ENCODE measurements at places on chromosomes 7 and 10.

- no peak for DNase-seq
Measured at GRCh38 chr7:95503271-95504131, 17.8 kb downstream of the ASB4 start.

DNA sequence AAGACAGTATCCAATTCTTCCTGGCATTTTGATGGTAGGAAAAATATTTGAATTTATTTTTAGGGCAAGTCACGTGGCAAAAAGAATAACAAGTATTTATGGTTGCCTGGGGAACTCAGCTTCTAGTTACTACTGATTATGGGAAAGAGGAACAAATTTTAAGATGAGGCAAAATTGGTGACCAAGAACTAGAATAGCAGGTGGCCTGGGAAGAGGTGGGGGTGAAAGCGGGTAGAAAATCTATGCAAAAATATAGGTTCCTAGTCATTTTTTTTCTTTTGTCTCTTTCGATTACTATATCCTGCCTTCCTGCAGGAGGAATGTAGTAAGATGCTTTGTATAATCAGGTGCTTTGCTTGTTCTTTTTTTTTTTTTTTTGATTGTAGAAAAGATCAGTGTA is 27.8 kb downstream of the ENTPD1 start:
- DNase-seq, result no peak

DNA sequence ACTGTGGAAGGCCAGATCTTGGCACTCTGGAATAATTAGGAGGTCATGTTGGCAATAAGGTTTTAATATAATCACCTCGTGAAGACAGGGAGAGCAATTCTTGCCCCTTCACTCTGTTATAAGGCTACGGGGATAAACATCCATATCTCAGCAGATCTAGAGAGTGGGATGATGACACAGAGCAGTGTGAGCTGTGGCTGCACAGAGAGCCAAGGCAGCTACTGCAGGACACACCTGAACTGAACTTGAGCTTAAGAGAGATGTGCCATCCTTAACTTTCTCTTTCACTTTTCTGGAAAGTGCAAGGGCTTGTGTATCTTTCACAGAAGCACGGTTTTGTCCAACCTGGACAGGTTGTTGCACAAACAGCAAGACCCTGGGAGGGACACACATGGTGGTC is 174.7 kb downstream of the GATA3 start:
- DNase-seq, result no peak

DNA sequence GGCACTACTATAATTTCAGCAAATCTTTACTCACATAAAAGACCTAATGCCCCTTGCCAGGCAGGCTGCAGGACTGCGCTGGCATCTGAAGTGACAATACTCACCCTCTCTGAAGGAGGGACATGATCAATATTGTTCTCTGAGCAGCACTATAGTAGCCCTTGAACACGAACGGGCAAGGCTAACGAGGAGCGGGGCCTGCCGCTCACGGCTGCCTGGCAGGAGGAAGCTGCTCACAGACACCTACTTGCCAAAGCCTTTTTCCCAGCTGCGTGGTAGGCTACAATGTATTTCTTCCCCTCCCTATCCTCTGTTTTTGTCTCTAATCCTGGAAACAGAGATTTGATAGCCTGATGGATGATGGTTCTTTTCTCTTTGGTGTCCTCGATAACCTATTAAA is 19.9 kb downstream of the PUS7 start:
- no peak for DNase-seq

- DNase-seq, result no peak
Measured at GRCh38 chr7:122518488-122518887, 180.4 kb downstream of the RNF133 start.

GRCh38 chr7:42588876-42589275 is 323.0 kb downstream of the C7orf25 start:
- DNase-seq, result no peak

- no peak for DNase-seq
Measured at GRCh38 chr7:99504281-99504602, 220 bp upstream of the ZKSCAN5 start.

GRCh38 chr7:50456371-50457123 is 6.4 kb upstream of the FIGNL1 start:
- DNase-seq, result no peak

DNA sequence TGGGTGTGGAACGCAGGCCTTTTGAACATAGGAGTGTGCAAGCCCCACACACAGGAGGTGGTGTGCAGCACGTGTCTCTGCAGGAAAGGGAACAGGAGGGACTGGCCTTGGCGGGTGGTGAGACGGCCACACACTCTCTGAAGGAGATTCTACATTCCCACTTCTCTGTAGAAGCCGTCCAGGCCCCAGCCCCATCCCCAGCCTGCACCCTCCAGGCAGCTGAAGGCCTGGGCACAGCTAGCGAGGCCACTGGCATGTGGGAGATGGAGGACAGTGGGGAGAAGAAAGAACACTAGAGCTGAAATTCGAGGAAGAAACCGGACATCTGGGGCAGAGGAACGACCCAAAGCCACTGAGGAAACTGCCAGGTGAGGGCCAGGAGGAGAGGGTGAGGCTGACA is 507.3 kb downstream of the DNAJB6 start:
- no peak for DNase-seq

- no peak for DNase-seq
Measured at GRCh38 chr10:71475243-71475871, 78.6 kb downstream of the CDH23 start.

- DNase-seq, result no peak
Measured at GRCh38 chr7:48832303-48832845, 92.0 kb upstream of the CDC14C start.

DNA sequence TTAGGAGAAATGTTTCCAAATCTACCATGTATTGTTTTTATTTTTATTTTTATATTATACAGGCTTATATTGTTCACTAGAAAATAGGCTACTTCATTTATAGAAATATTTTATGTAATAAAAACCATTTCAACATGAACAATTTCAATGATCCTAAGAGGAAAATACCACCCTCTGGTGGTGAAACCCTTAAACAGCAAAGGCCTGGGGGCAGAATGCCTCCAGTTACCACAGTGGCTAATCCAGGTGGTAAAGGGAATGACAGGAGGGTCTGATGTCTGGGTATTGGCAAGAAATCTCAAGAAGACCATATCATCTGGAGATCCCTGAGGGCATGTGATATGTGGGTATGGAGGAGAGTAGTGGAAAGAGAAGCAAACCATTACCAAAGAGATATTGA is 19.3 kb downstream of the MACC1 start:
- DNase-seq, result no peak

DNA sequence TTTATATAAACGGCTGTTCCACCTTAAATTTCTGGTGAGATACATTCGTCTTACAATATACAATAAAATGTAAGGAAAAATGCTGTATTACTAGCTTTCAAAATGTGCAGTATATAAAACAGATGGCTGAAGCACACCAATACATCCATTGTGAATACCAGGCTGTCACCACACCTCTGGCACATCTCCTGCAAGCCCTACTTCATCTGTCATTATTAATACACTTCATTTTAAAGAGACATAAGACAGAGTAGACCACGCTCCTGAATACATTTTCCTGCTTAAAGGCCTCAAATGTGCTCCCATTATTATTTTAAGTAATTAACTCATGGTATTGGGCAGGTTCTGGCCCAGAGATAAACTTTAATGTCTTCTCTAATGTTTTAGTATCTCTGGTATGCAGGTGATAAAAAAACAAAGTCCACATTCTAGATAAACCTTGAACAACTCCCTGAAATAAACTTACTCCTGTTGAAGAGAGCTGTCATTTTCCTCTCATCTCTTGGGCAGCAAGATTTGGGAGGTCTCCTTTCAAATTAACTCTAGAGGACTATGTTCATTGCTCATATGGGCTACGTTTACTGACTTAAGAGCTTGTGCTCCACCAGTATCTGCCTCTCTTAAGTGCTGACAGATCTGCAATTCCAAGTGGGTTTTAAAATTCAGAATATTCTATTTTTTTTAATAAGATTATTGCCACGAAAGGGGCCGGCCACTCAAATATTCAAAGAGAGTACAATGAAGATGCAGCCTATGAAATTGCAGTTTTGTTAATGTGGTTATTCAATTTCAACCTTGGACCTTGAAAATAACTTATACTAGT is 396.5 kb upstream of the SEMA3D start:
- no peak for DNase-seq

- DNase-seq, result no peak
Measured at GRCh38 chr10:16735671-16736070, 81.6 kb downstream of the RSU1 start.

GRCh38 chr7:16711730-16712129 is 41.8 kb upstream of the TSPAN13 start:
- no peak for DNase-seq

GRCh38 chr10:43931308-43931930 is 282.7 kb upstream of the ZNF32 start:
- no peak for DNase-seq

DNA sequence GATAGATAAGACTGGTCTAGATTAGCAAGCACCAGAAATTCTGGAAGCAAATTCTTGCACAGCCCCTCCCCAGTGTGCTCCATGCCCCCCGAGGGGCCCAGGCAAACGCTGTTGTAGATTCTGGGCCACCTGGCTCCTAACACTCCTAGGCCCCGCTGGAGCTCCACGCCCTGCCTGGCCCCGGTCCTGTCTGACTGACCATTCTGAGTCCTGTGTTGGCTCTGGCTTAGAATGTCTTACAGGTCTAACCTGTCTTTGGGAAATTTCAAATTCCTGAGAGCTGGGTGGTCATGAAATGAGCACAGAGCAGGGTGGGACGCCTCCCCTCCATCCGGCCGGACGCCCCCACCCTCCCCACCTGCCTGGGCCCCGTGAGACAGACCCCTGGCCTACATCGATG is 12.6 kb upstream of the OPALIN start:
- no peak for DNase-seq

DNA sequence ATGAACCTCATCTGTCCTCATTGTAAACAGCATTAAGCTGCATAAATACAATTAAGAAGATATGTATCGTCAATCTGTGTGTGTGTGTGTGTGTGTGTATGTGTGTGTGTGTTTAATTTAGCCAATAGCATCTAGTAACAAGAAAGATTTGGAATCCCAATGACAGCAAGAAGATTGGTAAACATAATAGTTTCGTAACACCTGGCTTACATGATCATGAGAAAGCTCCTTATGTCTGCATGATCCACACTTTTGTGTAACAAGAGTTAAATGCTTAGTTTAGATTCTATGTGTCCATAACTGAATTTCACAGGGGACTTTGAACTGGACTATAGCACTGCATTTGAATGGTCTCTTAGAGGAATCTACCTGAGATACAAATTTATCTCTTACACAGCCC is 191.0 kb upstream of the BET1 start:
- DNase-seq, result no peak

- no peak for DNase-seq
Measured at GRCh38 chr10:89312973-89313372, 11.1 kb downstream of the IFIT2 start.

DNA sequence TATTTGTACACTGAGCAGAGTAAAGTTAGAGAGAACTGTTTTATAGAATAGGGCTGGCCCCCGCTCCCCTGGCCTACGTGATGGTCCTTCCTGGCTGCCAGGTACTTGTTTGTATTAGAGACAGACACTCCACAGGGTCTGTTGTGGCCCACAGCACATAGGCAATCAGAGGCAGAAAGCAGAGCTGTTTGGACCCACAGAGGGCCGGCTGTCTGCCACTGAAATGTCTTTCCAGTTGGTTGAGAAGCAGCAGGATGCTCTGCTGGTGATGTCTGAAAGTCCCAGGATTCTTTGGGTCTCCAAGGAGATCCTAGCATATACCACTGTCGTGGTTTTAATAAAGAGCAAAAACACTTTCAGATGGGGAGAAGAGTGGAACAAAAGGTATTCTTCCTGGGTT is 5.2 kb downstream of the STN1 start:
- DNase-seq, result no peak

DNA sequence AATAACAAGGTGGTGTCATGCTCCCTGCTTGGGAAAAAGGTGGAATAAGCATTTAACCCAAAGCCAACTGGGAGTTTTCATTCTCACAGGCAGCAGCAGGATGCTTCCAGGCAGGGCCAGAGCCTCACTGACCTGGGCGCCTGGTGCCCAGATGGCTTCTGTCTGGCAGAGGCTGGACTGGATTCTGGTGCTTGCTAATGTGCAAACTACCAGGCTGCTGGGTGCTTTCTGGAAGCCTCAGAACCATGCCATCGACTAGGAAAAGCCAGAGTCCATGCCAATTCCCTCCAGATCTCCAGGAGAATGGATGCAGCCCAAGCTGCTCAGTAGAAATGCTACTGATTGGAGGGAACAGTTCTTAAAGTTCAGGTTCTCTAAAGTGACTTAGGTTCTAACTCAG is 36.2 kb downstream of the VIPR2 start:
- DNase-seq, result no peak

DNA sequence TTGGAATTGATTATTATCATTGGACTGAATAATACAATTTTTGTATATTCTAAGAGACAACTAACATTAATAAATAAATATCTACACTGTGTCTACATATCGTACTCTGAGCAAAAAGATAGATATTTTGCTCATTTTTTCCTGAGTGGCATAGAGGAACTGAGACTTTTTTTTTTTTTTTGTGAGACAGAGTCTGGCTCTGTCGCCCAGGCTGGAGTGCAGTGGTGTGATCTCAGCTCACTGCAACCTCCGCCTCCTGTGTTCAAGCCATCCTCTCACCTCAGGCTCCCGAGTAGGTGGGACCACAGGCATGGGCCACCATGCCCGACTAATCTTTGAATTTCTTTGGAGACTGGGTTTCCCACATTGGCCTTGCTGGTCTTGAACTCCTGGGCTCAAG is 14.0 kb downstream of the KMT2E start:
- no peak for DNase-seq

- DNase-seq, result no peak
Measured at GRCh38 chr7:3245721-3246120, 55.3 kb upstream of the SDK1 start.

DNA sequence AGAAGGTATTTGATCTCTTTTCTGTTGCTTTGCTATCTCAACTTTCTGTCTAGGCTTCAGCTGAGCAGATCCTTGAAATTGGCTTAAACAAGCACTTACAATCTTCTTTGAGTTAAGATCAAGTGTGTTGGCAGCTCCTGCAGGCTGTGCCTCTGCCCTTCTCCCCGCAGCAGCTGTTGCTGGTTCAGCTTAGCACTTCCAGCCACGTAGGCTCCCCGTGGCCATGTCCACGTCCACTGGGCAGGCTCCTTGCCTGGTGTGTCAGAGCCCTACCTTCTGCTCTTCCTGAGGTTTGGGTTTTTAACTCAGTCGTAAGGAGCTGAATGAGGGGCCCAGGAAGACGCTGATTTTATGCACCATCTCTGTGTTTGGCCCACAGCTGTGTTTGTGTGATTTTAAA is 47.2 kb downstream of the CAMK1D start:
- no peak for DNase-seq

DNA sequence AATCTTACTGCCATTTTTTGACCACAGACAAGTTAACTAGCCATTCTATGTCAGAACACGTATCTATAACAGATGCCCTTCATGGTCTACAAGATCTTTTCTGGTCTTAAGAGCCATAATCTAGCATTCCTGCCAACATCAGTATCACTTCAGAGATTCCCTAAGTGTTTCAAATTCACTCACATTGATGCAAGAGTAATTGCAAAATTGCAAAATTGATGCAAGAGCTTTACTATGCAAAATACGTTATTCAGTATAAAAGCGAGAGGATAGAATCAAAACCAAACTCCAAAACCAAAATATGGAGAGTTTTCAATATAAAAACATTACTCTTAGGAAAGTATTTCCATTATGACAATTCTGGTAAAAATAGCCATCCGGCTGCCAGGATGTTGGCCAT is 38.1 kb upstream of the PPP1R17 start:
- no peak for DNase-seq

All from activated T-cell treated with anti-CD3 and anti-CD28 coated beads for 4 hours (primary cell).